ENCODE measurements at places on chromosomes 1 and 21. TPM values are rescaled to one million over a fixed set of nuclear protein-coding genes. Genes with fewer than 3 reads are reported as not detected.
A peak's percentile ranks its signal among the peaks of the same experiment; 100 is the strongest.

The OR2M2 gene
- not detected for total RNA-seq

- DNase-seq, result peak; percentile 74
Measured at GRCh38 chr1:39204441-39205081, at the start of gene MACF1. Gene MACF1, plus strand, starts transcription at chr1:39204695. Its CDS starts 328 bp downstream, at chr1:39205023.

DNA sequence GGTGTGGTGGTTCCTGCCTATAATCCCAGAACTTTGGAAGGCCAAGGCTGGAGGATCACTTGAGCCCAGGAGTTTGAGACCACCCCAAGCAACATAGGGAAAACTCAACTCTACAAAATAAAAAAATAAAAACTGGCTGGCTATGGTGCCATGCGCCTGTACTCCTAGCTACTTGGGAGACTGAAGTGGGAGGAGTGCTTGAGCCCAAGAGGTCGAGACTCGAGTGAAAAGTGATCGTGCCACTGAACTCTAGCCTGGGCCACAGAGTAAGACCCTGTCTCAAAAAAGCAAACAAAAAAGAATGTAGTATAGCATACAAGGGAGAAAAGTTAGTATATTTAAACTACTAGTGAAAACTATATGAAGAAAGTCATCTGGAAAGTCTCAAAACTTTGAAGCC, 66.7 kb downstream of the ARID4B start:
- DNase-seq, result no peak

DNA sequence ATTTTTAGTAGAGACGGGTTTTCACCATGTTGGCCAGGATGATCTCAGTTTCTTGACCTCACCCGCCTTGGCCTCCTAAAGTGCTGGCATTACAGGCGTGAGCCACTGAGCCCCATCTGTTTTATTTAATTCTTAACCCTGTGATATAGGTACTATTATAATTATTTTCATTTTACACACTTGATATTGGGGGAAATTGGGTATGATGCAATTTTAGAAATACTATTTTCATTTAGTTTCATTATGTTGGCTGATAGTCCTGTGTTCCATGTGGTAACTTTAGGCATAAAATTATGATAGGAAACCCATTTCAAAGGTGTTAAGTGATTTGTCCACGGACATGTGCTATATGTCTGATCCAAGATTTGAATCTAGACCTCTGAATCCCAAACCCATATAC, 61.1 kb downstream of the SPEN start:
- no peak for DNase-seq

The HOOK1 gene
- total RNA-seq, result 14.6 TPM

GRCh38 chr1:15764269-15764764, 5.7 kb downstream of the FBLIM1 start:
- DNase-seq, result peak; percentile 55

DNA sequence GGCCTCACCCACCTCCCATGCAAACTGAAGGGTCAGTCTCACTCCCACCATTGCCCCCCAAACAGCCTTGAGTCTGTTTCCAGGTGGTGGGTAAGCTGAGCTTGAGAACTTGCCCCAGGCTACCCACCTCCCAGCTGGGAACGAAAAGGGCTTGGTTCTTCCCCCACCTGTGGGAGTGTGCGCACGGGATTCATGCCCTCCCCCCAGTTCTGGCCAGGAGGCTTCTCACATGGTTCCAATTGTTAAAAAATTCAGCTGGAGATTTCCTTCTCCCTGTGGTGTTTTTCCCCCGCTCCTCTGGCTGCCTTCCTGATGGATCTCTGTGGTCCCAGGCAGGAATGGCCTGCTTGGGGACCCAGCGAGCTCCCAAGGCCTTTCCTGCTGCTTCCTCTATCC, 81.8 kb upstream of the C21orf91 start:
- no peak for DNase-seq

DNA sequence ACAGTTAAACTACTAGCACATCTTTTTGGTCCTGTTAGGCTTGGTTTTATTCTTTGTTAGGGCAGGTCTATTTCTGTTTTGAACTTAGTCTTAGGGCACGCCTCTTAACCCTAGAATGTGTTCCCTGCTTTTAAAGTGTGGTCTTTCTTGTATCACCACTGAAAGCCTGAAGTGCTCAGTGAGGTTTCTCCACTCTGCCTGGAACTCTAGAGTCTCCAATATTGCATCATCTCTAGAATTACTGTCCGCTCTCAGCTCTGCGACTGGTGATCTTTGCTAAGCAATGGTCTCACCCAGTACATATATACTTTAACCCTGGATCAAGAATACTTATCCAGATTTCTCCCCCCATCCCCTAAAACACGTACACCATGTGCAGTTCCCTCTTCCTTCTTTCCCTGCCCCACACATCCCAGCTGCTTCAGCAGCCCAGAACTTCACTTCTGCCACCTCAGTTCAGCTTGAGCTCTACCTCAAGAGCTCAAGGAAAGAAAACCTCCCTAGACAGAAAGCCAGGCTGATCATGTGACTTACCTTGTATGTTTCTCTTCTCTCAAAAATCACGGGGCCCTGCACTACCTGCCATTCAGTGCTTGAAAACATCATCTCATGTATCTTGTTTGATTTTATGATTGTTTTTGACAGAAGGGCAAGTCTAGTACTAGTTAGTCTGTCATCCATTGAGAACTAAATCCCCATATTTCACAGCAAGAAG, 59.9 kb downstream of the TENT5C start:
- DNase-seq, result no peak

DNA sequence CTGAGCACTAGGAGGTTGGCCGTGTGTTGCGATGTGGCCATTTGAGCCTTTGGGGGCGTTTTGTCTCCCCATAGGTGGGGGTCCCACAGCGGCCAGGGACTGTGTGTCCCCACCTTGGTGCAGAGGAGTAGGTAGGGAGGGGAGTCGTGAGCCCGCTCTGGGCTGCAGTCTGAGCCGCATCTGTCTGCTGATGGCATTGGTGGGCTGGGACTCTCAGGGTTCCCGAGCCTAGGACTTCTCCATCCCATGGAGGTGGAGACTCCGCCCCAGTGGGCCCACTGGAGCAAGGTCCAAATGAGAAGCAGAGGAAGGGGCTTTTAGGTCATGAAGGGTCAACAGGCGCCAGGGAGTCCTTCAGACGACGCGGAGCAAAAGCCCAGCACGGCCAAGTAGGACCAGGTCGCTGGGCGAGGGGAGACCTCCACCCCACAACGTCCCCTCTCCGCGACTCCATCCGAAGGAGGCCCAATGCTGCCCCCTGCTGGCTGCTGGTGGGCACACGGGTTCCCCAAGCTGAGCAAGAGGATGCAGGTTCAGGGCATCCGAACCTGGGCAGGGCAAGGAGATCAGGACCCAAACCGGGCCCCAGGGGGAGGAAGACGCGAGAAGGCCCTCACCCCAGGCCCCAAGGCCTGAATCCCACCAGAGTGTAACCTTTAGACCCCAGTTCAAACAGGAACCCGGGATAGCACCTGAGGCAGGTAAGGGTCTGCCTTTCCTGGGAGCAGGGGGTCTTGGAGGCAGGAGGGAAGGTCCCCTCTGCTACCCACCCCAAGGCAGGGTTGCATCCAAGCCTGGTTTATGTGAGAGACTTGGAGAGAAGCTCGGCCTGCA, 14.9 kb downstream of the TTC34 start:
- DNase-seq, result no peak

GRCh38 chr1:65471213-65471833, 50.9 kb downstream of the LEPR start:
- no peak for DNase-seq

DNA sequence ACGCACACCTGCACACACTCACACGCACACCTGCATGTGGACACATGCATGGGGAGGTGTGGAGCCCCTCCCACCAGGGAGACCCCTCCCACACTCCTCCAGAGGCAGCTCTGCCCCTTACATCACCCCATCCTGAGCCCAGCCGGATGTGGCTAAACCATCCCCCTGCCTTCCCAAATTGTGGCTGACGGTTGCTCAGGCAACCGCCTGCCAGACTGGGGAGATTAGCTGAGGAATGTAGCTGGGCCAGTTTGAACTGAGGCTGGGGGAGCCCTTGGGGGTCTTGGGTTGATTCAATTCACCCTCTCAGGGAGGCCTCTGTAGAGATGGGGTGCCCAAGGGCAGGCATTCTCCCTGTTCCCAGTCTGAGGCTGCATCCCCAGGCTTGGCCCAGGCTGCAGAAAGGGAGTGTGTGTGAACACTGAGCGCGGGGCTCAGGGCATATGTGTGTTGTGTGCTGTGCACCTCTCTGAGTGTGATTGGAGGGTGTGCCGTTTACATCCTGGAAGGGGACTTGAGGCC, 12.9 kb downstream of the PTPRU start:
- DNase-seq, result peak; percentile 40

- DNase-seq, result no peak
Measured at GRCh38 chr1:77539519-77540142, 142.8 kb downstream of the ZZZ3 start.

The S100A7 gene
- total RNA-seq, result 0.38 TPM

DNA sequence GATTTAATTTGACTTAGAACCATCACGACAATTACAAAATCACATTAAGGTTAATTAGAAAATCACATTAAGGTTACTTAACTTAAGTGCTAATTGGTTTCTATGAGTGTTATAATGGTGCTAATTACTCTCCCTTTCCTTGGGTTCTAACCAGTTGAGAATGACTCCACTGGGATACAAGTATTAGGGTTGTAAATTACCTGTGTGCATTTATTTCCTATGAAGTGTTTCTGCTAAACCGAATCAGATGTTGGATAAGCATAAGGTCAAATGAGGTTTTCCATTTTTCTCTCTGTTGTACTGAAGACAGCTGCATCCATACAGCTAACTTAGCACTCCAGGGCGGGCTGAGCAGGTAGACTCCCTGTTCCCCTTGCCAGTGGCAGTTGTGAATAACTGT, 610.3 kb upstream of the TMPRSS15 start:
- no peak for DNase-seq
